RCC 7860 (cell line): ENCODE measurements at places on chromosomes 3 and 15.

- peak; percentile 50 for DNase-seq
Measured at GRCh38 chr3:8500319-8500988, 1.2 kb upstream of the LMCD1 start.

- DNase-seq, result no peak
Measured at GRCh38 chr15:100229181-100230163, 112.3 kb downstream of the ADAMTS17 start.

DNA sequence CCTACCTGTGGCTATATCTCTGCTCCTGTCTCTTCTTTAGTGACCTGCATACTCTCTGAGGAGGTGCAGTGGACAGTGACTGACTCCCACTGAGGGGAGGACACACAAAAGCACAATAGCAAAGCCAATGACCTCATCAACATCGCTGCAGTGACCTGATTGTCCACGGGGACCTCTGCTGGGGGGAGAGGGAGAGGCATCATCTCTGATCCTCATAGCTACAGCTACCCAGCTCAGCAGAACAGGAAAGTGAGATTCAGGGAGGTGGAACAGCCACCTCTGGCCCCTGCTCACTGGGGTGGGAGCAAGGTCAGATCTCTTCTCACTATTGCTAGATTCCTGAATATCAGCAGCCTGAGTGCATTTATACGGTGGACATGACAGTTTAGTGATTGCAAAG is 179.2 kb downstream of the ATP10A start:
- no peak for DNase-seq

DNA sequence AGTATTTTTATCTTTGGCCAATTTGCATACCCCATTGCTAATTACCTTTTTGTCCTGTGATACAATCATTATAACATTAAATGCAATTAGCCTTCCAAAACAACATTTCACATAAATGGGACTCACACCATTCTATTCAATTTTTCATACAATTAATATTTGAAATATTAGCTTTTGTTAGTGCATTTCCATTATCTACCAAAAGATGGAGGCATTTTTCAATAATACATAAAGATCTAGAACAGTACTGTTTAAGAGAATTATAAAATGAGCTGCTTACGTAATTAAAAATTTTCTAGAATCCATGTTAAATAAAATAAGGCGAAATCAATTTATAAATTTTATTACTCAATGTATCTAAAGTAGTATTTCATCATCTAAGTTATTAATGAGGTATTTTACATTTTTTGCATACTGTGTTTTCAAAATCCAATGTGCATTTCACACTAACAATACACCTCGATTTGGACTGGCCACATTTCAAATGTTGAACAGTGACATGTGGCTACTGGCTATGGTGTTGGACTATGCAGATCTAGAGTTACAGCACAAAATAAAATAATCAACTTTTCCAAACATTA is 74.3 kb downstream of the TJP1 start:
- no peak for DNase-seq

- DNase-seq, result no peak
Measured at GRCh38 chr3:4011166-4011565, 211.9 kb downstream of the LRRN1 start.

GRCh38 chr3:97952872-97953271 is 19.4 kb downstream of the RIOX2 start:
- DNase-seq, result no peak

- peak; percentile 34 for DNase-seq
Measured at GRCh38 chr15:23642413-23643044, 5.1 kb downstream of the MAGEL2 start.

DNA sequence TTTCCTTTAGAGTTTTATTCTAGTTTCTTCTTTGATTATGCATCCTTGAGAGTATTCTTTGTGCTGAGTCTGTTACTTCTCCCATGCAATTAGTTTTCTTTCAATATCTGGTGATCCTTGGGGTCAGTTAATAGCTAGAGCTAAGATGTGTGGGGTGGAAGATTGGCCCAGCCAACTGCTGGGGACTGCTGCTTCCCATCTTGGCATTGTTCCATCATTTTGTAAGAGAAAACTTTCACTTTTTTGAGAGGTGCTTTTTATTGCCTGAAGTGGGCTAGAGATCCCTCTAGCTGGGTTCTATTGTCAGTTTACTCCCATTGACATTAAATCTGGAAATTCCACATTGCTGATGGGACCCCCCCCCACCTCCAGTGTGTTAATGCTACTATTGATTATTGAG is 15.4 kb downstream of the BCL2L10 start:
- DNase-seq, result no peak

DNA sequence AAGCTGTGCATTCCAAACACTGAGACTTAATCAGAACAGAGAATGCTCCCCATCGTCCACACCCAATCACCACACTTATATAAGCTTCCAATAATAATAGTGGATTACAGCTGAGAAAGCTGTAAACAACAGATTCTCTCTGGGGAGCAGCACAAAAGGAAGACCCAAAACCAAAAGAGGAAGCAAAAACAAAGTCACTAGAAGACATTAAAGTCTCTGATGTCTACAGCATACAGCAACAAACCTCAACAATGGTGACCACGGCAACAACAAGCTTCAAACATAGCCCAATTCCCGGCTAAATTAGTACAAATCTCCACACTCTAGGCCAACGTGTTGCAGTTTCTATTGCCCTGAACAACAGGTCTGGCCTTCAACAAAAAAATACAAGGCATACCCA is 37.7 kb downstream of the ZDHHC23 start:
- no peak for DNase-seq

DNA sequence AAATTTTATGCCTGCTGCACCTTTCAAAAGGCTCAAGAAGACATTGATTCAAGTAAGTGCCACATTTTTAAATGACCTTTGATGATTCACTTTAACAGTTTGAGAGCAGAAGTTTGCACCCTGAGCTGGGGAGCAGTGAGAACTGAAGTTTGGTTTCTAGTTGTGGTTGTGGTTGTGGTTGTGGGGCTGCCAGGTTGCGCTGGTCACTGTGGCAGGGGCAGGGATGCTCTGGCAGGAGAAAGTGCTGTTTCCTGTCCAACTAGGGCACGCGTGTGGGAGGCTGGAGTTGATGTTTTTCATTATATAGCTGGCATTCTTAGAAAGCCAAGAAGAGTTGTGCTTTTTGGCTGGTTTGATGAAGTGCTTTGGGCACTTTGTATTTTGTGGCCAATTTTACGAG is 339.7 kb upstream of the NR2F2 start:
- no peak for DNase-seq
